ENCODE measurements at places on chromosomes 5 and 9.

GRCh38 chr9:32260151-32260862, 124.1 kb upstream of the ACO1 start:
- DNase-seq: no peak

GRCh38 chr5:128870373-128870772, 94.9 kb upstream of the SLC27A6 start:
- no peak for DNase-seq

- no peak for DNase-seq
Measured at GRCh38 chr9:77872863-77873262, 158.7 kb downstream of the GNAQ start.

- no peak for DNase-seq
Measured at GRCh38 chr9:117545846-117546245, 131.0 kb upstream of the ASTN2 start.

- no peak for DNase-seq
Measured at GRCh38 chr9:94083384-94083783, 880 bp upstream of the PTPDC1 start.

DNA sequence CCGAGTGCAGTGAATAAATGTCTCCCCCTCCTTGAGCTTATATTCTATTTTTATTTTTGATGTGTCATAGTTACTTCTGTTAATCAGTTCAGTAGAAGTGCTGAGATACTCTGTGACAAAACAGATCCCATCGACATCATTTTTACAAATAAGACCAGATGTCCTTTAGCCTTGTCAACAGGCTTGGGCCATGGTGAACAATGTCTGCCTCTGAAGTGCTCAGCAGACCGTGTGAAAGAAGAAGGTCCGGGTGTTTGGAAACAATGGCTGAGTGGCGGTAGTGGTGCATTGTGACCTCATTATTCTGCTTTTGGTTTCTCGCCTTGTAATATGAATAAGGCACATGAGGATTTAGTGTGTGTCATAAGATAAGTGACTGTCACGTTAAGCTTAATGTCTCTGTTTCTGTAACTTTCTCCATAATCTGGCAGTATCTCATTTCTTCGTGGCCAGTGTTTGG, 71.2 kb downstream of the SYK start:
- DNase-seq: no peak

GRCh38 chr5:174715804-174716203, 8.6 kb upstream of the MSX2 start:
- no peak for DNase-seq

GRCh38 chr5:982377-983237, 26.0 kb upstream of the NKD2 start:
- peak; percentile 76 for DNase-seq

DNA sequence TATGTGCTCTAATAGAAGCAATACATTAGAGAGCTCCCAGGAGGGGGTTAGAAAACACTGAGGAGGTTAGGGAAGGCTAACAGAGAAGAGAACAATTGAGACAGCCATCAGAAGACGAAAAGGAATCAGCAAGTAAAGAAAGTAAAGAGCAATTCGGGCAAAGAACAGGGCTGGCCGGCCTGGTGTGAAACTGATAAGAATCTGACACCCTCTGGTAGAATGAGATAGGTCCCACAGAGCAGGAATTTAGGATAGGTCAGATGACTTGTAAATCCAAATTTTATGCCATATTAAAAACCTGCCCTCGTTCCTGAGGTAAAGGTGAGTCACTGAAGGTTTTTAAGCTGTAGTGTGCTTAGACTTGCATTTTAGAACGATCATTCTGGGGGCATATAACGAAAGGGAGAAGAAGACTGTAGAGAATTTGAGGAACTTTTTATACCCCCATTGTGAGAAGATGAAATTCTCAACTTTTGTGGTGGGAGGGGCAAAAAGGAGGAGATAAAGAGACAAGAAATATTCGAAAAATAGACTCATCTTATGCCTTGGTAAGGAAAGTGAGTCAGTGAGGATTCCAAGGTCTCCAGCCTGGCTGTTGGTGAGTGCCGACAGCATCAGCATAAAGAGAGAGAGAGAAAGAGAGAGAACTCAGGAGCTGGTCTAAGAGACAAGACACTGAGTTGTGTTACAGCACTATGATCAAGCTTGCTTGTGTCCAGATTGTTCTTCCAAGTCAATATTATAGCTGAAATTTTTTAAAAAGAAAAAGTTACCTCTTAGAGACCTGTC, 51.3 kb downstream of the TMEM167A start:
- no peak for DNase-seq

DNA sequence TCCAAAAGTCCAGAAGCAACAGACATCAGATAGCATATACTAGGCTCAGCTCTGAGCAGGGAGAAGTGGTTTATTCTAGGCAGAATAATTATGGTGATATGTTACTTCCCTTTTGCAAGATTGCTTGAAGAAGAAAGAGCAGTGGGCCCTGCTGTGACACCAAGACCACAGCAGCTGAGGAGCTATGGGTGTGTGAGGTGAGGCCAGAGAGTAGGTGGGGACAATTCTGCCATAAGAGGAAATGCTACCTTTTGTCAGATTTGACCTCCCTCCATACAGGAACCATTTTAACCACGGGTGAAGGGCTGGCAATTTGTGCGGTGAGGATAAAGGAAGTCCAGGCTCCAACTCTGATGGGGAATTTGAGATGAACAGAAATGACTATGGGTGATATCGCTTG, 51.3 kb downstream of the TNFSF15 start:
- DNase-seq: no peak

DNA sequence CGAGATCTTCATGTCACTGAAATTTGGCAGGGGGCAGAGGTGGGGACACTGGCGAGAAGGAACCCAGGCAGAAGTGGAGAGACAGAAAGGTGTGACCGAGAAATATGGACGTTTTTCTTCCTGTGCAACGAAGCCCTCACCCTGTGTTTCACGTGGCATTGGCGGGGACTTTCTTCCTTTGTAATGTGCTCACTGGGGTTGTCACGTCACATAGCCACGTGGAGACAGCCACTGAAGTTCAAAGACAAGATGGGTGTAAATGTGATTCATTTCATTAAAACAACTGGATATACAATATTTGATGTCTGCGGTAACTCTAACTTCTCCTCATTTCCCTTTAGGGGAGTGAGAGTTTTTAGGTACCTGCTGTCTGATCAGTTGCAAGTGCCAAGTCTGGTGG, 225.7 kb downstream of the FSTL4 start:
- no peak for DNase-seq

DNA sequence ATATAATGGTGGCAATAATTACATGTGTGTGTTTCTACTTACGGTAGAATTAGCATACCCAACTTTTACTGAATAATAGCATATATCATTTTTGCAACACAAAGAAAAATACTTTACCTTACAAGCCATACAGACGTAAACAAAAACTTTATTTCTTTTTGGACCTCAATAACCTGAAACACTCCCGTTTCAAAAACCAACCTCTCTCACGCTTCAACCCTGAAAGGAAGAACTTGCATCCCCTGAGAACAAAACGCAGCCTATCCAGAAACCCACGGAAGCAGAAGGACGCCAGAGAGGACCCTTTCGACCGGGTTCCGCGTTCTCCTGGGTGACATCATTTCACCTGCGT, at the start of gene RNF38:
Gene RNF38 (minus strand): TSS at position 290 of the 352 bp plus-strand sequence. CDS start 161 bp downstream, at position 129.
- DNase-seq: no peak

DNA sequence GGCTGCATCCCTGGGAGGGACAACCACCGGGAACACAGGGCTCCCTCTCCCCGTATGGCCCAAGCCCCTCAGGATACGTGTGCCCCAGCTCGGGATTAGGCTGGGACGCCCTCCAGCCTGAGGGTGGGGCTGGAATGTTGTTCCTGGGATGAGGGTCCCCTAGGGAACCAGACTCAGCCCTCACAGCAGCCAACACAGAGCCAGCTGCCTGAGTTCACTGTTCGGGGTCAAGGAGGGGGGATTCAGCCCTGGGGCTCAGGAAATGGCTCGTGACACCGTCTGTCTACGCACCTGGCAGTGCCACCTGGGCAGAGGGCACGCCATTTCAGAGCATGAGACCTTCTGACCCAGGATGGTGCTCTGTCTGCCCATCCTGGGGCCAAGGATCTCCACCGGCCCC, 8.9 kb downstream of the RNF44 start:
- DNase-seq: no peak

DNA sequence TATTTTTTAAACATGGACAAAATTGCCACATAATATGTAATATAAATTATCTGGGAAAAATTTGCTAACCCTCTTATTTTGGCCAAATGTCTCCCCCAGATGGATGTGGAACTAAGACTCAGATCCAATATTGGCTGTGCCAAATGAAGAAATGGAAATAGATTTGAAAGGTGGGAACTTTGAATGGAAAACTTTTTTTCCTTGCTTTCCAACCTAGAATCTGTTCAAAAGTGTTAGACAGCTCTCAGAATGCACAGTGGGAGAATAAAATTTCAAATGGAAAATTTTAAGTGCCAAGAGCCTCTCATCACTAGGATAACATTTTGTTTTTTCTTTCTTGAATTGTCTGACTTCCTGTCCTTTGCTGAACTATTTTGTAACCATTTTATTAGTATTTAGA, 142.6 kb upstream of the GAS1 start:
- DNase-seq: no peak

DNA sequence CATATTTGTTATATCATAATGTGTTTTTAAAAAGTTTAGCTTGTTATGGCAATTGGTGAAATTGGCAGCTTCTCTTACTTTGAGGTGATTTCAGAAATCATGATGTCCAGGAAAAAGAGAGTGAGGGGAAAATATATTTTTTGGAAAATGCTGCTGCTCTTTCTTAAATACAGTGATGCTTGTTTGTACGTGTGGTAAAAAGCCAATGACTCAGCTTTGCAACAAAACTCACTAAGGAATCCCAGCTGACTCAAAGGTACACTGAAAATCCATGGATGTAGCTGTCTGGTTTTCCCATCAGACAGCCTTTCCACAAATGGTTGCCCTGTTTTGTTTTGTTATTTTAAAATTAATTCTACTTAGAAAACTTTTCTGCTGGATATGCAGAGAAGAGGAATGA, 306.4 kb upstream of the PAPPA start:
- no peak for DNase-seq

DNA sequence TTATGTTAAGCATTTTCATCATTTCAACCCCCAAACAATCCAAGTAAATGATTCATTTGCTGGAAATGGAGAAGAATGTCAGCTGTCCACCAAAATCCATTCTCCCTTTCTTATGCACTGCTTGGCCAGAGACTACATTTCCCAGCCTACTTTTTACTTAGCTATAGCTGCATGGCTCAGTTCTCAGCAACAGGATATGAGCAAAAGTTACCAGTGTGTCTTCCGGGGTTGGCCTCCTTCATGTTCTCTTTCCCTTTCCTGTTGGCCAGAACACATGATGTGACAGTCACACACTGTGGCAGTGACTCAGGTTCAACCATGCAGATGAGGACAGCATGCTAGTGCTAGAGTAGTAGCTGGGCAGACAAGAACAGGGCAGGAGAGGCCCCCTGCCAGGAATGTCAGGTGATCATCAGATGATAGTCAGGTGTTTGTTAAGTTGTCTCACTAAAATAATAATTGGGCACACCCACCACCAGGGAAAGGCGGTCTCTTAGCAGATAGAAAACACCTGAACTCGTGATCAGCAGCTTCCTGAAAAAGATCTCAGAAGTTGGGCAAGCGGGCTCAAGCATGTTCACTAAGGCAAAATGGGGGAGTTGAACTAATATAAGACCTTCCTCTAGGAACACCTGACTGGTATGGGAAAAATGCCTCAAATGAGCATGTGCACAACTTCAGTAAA, 12.2 kb downstream of the GPR150 start:
- DNase-seq: no peak

GRCh38 chr5:165881259-165881658, 2375.8 kb downstream of the MAT2B start:
- DNase-seq: no peak

DNA sequence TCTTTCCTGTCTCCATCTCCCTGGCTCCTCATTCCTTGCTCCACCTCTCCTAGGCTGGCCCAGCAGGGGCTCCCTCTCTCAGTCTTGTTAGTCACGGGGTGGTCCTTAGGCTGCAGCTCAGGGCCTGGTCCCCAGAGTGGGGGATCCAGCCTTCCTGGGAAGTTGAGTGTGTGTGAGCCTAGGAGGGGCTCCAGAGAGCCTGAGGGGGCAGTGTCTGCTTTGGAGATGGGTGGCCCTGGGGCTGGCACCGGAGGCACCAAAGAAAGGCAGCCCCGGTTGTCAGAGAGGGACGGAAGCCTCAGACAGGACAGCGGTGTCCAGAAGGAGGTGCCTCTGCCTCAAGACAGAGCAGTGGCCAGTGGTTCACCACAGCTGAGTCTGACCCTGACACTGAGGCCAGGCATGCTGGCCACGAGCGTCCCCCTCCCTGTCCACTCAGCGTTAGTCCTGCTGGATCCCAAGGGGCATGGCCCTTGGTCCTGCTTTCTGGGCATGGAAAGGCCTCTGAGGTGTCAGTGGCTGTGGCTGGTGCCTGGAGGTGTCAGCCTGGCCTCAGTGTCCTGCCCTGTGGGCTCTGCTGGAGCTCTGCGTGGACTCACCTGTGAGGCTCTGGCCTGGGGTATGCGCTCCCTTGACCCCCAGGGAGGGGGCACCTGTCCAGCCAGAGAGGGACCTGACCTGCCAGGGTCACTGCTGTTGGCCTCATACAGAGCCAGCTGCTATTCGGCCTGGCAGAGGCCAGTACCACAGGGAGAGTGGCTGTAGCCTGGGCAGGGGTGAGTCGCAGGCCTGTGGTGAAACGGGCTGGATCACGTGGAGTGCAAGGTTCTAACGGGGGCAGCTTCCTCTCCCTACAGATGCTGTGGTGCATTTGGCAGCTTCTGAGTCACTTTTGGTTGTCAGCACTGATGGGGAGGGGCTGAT, 130.6 kb downstream of the CACNA1B start:
- no peak for DNase-seq

DNA sequence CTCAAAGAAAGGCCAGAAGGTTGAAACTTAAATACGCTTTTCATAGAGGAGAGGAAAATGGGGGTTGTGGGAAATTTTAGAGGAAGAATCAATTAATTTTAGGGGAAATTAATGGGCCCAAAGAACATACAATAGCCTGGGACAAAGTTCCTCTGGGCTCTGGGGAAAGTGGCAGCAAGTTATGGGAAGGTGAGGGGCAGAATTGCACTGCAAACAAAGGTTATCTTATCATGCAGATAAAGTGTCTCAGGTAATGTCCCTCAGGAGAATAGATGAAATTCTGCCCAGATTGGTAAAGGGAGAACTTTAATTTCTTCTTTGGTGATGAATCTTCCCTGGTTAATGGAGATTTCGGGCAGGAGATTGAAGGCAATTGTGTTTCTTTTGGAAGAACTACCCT, 326.1 kb upstream of the SLC24A2 start:
- no peak for DNase-seq

DNA sequence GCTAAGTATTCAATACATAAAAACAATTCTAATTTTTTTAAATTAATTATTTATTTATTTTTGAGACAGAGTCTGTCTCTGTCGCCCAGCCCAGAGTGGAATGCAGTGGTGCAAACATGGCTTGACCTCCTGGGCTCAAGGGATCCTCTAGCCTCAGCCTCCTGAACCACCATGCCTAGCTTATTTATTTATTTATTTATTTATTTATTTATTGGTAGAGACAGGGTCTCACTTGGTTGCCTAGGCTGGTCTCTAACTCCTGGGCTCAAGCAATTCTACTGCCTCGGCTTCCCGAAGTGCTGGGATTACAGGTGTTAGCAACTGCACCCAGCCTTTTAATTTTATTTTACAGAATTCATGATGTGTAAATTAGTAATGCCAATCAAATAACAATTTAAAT, 33.7 kb upstream of the ZFYVE16 start:
- no peak for DNase-seq

Data from WTC11 (cell line).